GM12892 (cell line): ENCODE measurements at places on chromosomes 6 and 20.

- DNase-seq: peak; percentile 5
Observed at GRCh38 chr6:24060982-24061754, 64.8 kb upstream of the NRSN1 start.

GRCh38 chr6:11911538-11911937, 100.6 kb upstream of the HIVEP1 start:
- no peak for DNase-seq

DNA sequence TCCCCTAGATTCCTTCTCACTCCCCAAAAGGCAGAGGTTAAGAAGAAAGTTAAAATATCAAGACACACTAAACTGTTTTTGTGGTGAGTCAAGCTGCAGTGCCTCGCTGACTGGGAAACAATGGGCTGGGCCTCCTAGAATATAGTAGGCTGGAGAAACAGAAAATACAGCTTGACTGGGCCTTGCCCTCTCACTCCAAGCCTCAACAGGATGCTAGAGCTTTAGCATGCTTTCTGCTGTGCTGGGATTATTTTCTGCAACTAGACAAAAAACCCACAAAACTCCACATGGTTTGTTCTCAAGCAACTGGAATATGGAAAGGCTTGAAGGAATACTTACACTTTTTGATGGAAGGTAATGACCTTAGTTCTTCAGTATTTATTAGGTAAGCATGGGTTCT, 27.9 kb downstream of the FOXO3 start:
- no peak for DNase-seq

GRCh38 chr6:41536795-41537758, 9.1 kb upstream of the FOXP4 start:
- DNase-seq: no peak

- DNase-seq: no peak
Observed at GRCh38 chr20:42957018-42957703, 232.5 kb downstream of the PTPRT start.

DNA sequence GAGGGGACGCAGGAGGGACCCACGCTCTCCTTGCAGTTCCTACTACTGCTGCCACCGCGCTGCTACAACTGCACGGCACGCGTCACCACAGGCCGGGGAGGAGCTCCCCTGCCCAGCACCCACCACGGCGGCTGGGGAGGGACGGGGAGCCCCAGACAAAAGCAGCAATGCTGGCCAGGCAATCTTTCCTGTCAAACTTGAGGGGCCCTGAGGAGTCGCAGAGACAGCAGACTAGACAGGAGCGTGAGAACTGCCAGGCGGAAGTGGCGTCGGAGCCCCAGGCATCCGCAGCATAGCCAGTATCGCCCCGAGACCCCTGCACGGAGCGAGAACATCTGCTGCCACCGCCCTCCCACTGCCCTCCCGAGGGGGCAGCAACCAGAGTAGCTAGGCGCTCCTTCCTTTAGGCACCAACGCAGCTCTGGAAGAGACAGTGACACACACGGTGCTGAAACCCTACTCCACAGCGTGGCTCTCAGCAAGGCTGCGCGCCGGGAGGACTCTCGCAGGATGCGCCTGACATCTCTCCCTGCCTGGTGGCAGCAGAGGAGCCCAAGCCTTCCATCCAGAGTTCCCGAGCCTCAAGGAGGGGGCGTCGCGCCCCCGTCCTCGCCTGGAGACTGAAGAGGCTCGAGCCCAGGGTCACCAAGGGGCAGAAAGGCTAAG, 2.2 kb downstream of the TAF4 start:
- no peak for DNase-seq

DNA sequence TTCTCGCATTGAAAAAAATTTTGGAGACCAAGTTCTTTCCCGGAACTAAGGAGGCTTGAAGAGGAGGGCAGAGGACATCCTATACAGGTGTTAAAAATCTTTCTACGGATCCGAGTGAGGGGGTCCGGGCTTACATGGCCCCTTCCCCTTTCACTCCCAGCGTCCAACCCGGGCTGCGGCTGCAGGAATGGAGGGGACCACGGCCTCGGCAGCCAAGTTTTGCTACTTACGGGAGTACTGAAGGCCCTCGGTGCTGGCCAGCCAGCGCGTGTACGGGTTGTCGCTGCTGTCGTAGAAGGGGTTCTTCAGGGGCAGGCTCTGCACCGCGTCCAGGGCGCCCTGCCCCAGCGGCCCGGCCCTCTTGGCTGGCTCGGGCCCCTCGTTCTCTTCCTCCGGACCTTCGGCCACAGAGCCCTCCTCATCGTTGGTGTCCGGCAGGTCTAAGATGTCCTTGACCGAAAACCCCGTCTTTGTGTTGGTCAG, 642 bp downstream of the NKX2-2 start:
- DNase-seq: no peak

DNA sequence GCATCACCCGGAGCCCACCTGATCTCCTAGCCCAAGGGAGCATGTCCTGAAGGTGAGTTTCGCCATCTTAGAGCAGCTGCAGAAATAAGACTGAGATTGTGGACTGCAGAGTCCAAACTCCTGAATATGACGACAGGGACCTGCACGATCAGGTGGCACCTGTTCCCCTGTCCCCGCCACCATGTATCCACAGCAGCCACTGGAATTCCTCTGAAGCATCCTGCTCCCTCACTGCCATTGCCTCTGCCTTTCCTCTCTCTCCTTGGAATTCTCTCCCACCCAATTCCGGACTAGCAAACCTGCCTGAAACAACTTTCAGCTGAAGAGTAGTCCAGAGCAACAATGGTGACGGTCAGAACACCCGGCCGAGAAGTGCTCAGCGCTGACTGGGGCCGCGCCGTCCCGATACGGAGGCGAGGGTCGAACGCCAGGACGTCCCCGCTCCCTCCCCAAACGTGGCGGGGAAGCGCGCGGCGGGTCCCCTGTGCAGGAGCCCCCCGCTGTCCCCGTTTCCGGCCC, 694 bp upstream of the FAM120B start:
- DNase-seq: no peak

GRCh38 chr20:61965606-61966491, 99.8 kb downstream of the TAF4 start:
- DNase-seq: no peak

- DNase-seq: no peak
Observed at GRCh38 chr6:17015144-17015543, 86.7 kb upstream of the STMND1 start.

- DNase-seq: peak; percentile 76
Observed at GRCh38 chr6:157221049-157221816, 102.1 kb downstream of the TMEM242 start.

DNA sequence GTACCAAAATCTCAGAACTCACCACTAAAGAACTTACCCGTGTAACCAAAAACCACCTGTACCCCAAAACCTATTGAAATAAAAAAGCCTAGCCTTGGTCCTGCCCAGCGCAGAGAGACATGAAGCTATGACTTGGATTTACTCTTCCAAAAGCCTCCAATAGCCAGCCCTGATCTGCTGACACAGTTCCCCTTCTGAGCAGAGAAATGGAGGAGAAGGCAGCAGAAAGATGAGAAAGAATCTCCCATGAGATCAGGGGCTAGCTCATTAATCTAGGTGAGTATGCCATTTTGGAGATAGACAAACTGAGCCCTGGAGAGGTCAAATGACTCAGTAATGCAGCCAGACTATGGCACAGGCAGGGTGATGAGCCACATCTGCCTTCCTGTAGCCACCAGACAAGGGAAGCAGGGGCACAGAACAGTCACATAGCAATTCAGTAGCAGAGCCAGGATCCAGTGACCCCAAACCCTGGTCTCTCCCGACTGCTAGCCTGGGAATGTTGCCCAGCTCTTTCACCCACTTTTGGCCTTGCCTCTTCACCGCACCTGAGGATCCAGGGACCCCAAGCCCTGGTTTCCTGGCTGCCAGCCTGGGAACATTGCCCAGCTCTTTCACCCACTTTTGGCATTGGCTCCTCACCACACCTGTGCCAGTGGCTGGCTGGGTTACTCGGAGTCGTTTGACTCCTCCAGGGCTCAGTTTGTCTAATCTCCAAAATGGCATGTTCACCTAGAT, 7.2 kb upstream of the SDCBP2 start:
- DNase-seq: no peak

DNA sequence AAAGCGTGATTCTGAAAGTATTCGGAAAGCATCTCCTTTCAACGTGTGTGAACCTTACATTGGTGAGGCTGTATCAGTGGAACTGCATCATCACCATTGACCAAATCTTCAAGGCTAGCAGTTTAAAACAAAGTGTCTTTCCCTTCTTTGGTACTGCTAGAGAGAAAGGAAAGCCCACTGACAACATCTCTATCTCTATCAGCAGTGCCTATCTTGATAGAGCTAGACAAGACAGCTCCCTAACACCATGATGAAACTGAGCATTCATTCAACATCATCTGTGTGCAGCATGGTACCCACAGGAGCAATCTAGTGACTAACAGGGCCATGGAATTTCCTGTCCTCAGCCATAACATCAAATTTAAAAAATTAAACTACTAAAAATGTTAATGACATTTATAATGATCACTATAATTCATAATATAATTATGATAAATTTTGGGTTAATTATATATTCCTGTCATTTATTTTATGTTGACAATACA, 31.5 kb upstream of the EDN1 start:
- no peak for DNase-seq

DNA sequence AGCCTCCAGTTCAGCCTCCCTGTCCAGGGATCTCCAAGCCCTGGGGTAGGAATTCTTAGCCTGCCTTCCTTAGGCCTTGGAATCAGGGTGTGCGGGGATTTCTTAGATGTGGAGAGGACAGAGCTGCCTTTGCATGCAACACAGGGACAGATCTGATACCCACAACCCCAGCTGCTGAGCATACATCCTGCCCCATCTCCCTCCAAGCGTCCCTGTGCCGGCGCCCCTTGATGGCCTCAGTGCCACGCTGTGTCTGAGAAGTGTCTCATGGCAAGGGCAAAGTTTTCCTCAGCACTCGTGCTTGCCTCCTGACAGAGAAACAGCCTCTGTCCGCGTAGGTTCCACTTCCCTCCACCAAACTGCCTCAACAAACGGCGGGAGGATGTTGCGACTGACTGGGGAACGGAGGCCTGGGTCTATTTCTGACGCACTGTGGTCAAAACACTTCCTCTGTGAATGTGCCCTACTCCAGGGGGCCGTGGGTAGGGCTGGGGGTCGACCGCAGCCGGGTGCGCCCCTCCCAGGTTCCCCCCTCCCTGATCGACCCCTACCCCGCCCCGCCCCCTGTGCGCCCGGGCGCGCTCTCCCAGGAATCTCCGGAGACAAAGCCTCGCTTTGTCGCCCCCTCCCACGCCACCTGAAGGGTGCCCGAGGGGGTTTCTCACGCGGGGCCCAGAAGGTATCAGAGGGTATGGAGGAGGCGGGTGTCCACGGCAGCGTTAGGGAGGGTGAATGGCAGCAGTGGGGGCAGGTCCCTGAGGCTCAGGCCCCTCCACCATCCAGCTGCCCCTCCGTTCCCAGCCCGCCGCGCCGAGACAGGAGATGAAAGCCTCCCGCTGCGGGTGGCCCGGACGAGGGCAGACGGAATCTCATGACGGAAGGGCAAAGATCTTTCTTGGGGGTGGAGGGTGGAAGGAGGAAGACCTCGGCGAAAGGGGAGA, 806 bp downstream of the MICAL1 start:
- peak; percentile 56 for DNase-seq

DNA sequence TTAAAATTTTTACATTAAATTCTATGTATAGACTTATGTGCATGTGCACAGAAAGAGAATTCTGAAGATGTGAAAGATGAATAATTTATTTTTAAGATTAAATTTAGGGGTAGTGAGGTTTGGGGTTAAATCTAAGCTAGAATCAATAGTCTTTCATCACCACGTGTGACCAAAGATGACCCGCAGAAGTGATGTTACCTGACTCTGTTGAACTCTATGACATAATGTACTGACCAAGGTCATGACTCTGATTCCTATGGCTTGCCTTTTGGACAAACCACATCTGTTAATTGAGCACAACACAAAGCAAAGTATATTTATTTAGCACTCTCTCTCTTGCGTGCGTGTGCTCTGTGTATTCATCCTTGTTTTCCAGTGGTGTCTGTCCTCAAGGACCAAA, 150.6 kb downstream of the BACH2 start:
- no peak for DNase-seq

- DNase-seq: no peak
Observed at GRCh38 chr6:89924231-89924630, 30.0 kb downstream of the GJA10 start.

- no peak for DNase-seq
Observed at GRCh38 chr6:112480553-112480952, 133.4 kb downstream of the RFPL4B start.

GRCh38 chr20:39607141-39607540, 645.0 kb downstream of the DHX35 start:
- DNase-seq: no peak

DNA sequence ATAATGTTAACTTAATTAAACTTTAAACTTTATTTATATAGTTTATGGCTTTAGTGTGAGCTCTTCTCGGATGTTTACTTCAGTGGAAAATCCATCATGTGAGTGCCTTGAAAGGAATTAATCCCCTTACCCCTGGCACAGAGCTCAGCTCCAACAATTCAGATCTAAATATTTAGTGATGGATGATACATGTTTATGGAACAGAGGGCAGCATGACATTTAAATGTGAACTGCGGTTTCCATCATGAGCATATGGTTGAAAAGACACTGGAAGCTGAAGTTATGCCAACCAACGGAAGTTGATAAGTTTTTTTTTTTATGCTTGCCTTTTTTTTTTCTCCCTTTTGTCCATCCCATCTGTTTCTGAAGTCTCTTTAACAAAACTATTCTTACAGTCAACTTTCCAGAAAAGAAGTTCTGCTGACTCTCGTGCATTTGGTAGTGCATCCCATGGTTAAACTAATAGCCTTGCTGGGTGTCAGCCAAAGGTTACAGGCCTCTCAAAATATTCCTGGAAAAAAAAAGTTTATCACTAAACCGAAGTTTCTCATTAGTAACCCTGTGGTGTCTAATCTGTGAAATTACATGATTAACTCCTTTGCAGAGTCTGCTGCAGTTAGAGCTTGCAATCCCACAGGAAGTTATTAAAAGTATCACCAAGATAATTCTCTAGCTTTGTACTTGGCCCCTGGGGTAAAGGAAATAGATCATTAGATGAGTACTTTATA, 243.9 kb upstream of the TCF21 start:
- no peak for DNase-seq

GRCh38 chr6:32252331-32253009, 28.6 kb upstream of the NOTCH4 start:
- DNase-seq: no peak

GRCh38 chr6:106253731-106254130, 71.8 kb downstream of the ATG5 start:
- no peak for DNase-seq

DNA sequence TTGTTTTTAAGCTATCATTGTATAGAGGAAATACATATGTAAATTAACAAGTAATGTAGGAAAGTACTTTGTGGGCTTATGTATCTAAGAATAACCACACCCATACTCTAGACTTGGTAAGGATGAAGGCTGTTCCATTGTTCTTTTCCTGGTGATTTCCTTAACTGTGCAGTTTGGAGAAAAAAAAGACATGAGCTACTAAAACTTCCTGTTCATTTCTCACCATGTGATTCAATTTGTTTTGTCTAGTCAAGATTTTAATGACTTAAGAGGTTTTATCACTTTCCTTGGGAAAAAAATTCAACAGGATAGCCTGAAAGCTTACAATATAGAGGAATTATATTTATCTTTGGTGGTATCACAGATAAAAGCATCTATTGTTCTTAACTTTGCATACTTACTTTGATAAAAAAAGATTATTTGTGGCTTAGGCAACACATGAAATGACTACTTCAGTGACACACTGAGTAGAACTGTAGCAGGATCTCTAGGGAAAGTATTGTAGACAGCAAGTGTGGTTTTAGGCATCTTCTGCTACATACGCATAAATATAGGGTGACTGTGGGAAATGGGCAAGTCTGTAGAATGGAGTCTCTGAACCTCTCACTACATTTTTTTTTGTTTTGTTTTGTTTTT, 80.3 kb downstream of the GJA1 start:
- no peak for DNase-seq

- no peak for DNase-seq
Observed at GRCh38 chr20:61731363-61732181, 334.1 kb downstream of the TAF4 start.
